Stimulated activated CD4-positive, alpha-beta T cell treated with anti-CD3 and anti-CD28 coated beads, Interleukin-1b, Interleukin-23, amount 100 ng/mL, for 24 hours (primary cell): ENCODE measurements at places on chromosomes 2 and 18.

DNA sequence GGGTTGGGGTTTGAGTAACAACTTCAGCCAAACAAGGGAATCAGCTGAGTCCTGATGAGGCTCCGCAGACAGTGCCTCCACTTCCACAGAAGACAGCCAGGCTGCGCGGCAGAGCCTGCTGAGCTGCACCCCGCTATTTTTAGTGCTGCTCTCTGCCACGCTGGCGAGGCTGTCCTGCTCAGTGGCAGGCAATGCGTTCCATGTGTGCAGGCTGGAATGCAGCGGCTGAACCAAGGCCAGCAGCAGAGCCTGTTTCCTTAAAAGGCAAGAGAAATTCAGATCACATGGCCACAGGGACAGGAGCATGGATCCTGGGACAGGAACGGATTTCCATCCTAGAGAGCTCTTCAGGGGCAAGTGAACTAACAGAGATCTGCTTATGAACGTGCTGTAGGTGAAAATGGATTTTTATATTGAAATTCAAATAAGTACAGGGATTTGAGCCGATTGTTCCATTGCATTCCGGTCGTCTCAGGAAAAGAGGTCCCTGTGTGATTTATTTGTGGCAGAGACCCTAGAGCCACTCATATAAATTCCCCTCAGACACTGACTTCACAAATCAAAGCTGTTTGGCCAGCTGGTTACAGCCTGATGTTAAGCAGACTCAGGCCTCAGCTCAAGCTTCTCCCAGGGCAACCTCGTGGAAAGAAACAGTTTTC, 98.7 kb downstream of the COL6A3 start:
- DNase-seq: no peak

- no peak for DNase-seq
These were observed 4.0 kb downstream of the NCL start for GRCh38 chr2:231460073-231460835.

GRCh38 chr2:138078153-138078552, 113.9 kb downstream of the HNMT start:
- DNase-seq: no peak

DNA sequence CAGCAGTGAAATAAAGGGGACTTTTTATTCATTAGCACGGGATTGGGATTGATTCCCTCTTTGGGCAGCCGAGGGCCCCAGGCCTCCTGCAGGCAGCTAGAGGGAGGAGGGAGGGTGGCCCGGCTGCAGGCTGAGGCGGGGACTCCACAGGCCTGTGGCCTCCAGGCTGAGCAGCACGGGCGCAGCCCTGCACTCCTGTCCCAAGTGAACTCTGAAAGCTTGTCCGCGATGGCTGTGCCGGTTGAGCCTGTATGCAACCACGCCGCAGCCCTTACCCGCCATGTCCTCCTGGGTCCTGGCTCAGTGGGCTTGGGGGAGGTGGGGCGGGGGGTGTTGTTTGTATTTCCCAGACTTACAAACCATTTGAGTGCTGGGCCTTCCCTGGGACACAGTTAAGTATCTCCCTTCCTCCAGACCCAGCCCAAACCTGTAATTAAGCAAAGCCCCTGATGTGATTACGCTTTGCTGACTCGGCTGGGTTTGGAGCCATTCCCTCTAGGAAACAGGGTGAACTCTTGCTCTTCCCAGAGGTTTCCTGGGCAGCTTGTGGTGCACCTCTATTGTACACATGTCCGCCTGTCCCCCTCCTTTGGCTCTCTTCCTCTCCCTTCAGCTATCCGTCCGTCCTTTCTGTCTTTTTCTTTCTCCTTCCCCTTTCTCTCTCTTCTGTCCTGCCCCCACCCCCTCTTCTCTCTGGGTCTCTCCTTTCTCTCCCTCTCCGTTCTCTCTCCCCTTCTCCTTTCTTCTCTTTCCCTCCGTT, 5.3 kb downstream of the GLI2 start:
- no peak for DNase-seq

GRCh38 chr18:72542984-72543356, 1.2 kb downstream of the CBLN2 start:
- DNase-seq: no peak

DNA sequence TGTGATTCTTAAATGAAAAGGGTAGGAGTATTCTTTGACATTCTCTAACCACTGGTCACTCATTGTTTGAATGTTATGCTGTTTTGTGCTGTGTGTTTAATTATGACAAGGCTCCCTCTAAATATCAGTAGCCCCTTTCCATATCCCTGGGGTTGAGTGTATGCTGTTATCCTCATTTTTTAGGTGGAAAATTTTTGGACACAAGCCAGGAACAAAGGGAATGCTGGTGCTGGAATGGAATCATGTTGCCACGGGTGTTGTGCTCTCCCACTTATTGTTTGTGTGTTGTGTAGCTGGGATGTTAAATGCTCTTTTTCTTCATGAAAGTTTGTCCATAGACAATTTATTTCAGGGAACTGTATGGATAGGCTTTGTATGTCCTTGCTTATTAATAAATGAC, 43.3 kb downstream of the ZNF532 start:
- no peak for DNase-seq

DNA sequence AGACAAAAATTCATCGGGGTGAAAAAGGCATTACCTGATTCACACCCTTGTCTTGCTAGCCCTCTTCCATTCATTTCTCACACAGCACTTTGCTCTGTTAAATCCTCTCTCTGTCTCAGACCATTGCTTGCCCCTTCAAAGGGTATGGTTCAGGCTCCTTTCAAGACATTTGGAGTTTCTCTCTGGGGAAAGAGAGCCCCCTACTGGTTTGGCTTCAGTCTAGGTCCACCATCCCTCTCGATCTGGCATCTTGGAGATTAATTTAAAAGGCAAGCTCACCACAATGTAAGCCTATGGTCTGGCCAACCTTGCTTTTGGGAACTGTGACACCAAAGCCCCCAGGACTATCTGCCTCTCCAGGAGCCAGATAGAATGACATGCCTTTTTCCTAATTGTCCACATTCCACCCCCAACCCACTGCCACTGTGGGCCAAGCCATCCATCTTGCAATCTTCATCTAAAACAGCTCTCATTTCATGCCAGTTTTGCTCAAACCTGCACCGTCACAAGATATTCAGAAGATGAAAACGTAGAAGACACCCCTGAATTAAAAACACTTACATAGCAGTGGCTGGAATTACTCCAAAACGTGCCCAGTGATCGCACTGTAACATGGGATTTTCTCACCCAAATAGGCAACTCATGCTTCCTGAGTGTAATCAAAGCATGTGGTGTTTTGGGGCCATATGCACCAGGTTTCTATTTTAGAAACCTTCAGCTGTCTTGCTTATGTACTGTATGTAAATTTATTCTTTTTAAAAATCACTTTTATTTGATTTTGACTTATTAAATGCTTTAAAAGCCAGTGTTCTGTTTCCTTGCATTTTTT, 93.9 kb downstream of the FARSB start:
- no peak for DNase-seq

- no peak for DNase-seq
These were observed 49.6 kb upstream of the SPAG16 start for GRCh38 chr2:213234641-213235040.

DNA sequence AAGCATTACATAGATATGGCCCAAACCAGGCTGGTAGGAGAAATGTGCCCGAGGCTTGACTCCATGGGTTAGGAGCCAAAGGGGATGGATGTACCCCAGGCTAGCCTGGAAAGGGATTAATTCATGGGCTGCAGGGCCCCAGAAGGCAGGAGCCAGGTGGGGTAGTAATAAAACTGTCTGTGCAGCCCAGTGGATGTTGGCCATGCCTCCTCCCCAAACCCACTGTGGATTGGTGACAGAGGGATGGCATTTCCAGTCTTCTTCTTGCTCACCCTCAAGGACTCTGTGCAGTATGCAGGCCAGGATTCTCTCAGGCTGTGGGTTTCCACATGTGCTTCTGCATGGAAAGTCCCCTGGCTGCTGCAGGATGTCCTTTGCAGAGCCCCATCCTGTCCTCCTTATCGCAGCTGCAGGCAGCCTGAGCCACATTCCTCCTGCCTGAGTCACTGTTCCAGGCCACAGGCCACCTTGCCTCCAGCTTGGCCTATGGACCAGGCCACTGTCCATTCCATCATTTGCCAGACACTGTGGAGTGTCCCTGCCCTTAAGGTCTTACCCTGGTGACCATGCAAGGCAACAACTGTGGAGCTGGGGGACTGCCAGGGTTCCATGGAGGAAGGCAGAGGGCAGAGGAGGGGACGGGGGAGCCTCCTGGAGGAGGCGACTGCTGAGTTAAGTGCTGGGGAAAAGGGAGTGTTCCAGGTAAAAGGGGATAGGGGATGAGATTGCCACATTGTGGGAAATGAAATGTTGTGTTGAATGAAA, 38.9 kb downstream of the INO80C start:
- DNase-seq: no peak

DNA sequence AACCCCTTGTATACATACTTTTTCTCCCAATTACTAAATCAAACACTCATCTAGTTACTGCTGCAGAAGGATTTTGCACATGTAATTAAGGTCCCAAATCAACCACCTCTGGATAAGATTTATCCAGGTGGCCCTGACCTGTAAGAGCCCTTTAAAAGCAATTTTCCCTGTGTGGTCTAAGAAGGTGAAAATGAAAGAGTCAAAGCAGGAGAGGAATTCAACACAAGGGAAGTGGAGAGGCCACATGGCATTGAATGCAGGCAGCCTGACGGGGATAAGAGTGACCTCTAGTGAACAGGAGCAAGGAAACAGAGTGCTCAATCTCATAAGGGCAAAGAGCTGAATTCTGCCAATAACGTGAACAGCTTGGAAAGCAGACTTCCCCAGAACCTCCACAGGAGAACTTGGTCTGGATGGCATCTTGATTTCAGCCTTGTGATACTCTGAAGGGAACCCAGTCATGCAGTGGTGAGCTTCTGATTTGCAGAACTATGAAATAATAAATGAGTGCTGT, 27.2 kb downstream of the PPP3R1 start:
- no peak for DNase-seq

DNA sequence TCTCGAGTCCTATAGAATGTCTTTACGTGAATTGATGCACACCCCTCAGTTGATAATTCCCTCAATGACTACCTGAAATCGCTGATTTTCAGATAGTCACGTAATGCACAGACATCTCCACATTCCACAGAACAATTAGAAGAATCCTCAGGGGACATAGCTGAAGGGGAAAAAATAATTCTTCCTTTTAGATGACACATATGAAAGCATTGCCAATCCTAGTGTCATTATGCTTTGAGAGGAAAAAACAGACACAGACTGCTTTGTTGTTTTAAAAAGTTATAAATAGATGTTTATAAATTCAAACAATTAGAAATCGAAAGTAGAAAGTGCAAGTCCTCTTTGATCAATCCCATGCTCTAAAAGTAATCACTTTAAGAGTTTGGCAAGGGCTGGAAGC, 100.6 kb upstream of the FN1 start:
- DNase-seq: no peak

- no peak for DNase-seq
These were observed 660.1 kb upstream of the SLC8A1 start for GRCh38 chr2:41111836-41112627.

DNA sequence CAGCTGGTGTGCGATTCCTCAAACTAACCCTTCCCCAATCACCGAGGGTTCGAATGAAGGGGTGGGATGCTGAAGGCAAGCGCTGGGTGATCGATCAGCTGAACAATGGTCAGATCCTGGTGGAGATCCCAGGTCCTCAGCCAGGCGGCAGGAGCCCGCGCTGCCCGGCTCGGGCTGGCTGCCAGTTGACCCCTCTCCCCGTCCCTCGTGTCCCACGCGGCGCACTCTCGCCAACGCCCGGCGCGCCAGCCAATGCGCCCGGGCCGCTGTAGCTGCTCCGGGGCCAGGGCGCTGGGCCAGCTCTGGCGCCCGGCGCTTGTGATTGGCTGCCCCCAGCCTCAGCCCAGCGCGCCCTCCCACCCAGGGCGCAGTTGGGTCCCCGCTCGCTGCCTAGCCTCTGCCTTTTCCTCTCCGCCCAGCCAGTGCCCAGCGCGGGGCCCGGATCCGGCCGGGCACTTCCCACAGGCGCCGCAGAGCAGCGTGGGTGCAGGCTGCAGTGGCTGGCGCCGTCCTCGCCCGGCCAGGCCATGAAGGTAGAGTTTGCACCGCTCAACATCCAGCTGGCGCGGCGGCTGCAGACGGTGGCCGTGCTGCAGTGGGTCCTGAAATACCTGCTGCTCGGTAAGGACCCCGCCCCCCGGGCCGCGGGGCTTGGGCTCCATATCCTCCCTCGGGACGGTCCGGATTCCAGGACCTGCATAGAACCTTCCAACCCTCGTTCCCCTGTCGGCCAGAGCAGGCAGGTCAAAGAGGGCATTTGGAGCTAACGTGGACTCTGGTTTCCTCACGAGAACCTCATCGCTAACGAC, at the start of gene MOGAT1:
MOGAT1 (plus strand) TSS at position 400 of the 809 bp plus-strand sequence; CDS start at position 528, 128 bp downstream.
- no peak for DNase-seq

- no peak for DNase-seq
These were observed 69.2 kb downstream of the PRELID3A start for GRCh38 chr18:12476955-12477354.

- DNase-seq: no peak
These were observed 218.8 kb downstream of the CBLN2 start for GRCh38 chr18:72325307-72325706.

GRCh38 chr2:27581417-27582128, 1.3 kb upstream of the ZNF512 start:
- no peak for DNase-seq

- DNase-seq: no peak
These were observed 799.6 kb upstream of the HS6ST1 start for GRCh38 chr2:129118296-129118695.

- no peak for DNase-seq
These were observed 24.1 kb upstream of the ZCCHC2 start for GRCh38 chr18:62498616-62499262.

- DNase-seq: no peak
These were observed 231.7 kb downstream of the KLHL29 start for GRCh38 chr2:23616630-23617029.
